ENCODE measurements at places on chromosomes 3 and 15.

DNA sequence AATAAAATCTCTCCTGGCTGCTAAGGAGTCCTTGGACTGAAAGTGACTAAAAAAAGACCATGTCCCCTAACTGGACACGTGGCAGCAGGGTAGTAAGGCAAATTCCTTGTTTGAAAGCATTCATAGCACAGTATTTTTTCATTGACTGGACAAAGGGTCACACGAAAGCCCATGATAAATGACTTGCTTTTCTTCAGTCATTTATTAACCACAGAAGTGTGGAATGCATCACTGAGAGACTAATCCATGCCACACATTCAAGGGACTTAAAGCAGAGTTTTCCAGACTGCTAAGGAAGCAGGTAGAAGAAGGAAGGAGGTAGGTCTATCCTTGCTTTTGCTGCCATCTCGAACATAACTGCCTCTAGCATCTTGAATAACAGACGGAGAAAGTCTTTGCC lies 31.2 kb downstream of the CASR start:
- DNase-seq: no peak

DNA sequence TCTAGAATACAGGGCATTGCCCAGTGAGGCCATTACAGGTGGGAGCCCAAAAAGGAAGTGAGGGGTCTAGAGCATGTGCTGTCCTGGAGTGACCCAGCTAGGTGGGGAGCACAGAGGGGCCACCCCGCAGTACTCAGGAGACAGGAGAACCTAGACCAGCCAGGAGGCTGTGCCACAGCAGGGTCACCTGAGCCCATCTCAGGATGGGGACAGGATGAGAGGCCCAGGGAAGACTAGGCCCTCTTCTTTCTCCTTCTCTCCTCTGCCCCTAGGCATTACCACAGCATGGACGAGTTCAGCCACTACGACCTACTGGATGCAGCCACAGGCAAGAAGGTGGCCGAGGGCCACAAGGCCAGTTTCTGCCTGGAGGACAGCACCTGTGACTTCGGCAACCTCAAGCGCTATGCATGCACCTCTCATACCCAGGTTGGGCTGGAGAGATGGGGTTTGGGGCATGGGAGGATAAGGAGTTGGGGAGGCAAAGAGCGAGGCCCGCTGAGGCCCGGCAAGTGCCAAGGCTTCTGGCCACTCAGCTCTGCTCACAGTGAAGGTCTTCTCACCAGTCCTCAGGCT lies 20.6 kb downstream of the LOXL1 start:
- DNase-seq: no peak

DNA sequence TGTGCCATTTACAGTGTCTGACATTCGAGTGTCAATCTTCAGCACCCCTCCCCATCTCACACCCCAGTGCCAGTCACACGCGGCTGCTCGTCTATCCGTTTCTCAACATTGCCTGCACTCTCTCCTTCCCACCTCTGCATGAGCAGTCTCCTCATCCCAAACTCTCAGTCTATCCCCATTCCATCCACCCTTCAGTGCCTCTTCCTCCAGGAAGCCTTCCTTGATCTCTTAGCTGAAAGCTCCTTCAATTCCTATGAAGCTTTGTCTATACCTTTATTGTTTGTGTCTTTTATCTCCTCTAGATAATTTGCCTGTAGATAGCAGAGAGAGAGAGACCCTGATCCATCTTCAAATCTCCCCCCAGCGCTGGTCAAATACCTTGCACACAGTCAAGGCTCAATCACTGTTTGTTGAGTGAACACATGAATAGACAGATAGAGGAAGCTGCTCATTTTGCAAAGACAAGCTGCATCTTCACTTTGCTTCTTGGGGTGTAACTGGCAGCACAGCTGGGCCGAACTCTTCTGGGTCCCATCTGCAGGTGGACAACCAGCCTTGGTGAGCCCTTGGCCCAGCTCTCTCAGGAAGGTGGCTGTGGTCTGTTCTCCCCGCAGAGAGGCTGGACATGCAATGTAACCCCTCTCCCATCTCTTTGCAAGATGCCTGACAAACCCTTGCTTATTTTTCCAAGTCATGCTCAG lies 52.8 kb downstream of the ITGA11 start:
- DNase-seq: no peak

DNA sequence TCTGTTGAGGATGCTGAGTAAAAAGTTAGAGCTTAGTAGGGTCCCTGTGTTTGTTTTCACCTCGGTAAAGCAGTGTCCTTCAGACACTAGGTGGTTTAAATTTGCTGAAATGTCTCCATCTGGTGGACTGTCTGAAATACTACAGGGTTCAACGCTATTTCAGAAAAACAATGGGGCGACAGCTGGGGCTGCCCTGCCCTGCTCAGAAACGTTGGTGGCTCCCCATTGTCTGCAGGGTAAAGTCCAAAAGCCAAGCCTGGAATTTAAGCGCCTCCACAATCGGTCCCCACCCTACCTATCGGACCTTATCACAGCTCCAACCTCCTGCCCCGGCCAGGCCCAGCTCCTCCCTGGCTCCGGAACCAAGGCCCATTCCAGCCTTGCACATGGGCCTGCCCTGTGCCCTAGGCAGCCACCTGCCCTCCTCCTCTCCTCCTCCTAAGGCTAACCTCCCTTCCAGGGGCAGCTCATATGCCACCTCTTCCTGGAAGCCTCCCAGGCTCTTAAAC lies 4.3 kb upstream of the TSEN2 start:
- DNase-seq: peak; percentile 85

GRCh38 chr3:15121936-15122335 lies 23.0 kb upstream of the RBSN start:
- DNase-seq: no peak

Measured in GM23338 (cell line).